ENCODE measurements at places on chromosomes 6 and 20.

GRCh38 chr20:21004386-21005076, 101.6 kb downstream of the LINC00237 start:
- DNase-seq: no peak

DNA sequence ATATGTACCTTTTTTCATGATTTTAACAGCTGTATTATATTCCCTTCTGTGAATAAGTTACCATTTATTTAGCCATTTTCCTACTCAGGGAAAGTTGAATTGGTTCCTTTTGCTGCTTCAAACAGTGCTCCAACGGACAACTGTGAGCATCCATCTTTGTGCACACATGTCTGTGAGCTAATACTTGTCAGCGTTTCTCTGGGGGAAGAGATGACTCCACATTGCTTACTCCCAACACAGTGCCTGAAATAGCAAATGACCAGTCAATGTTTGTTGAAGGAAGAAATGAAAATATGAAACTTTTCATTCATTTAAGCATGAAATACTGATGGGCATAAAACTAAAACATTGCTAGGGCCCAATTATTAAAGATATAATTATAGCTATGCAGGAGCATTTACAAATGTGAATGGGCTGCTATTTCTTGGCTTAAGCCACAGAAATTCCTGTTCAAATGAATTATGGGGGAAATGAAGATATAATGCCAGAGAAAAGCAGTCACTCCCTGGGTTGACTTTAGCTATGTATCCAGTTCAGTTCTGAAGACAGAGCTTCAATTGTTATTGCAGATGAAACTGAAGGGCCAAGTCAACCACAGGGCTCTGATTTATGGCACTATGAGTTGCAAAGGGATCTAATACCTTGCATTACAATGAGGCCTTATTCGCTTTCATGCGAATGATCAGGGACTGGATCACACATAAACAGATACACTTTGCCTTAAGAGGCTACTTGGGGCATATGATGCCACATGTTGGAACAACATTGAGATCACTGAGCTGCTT, 47.4 kb upstream of the FOXC1 start:
- DNase-seq: no peak

GRCh38 chr6:92779746-92780145, 639.6 kb downstream of the EPHA7 start:
- DNase-seq: no peak

DNA sequence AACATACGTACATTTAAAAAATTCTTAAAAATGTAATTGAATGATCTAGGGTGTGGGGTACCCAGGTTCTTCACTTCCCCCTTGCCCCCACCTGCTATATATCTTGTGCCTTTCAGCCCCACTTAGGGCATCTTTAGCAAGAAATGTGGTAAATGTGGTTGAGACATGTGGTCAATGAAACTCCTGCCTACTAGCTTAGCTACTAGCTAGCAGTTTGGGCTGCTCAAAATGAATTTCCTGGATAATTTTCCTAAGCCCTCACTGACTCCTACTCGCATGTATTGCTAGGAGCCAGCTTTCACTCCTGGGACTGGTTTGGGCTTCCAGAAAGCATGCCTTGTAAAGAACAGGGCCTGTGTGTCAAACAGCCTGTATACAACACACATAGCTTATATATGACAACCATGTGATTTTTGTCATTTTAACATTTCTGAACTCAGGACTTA, 257.3 kb downstream of the ATXN1 start:
- DNase-seq: no peak

GRCh38 chr6:102928109-102928508, 1534.6 kb downstream of the GRIK2 start:
- no peak for DNase-seq

GRCh38 chr20:53939190-53939571, 131.2 kb downstream of the BCAS1 start:
- no peak for DNase-seq

- no peak for DNase-seq
Measured at GRCh38 chr6:98514796-98515195, 319.6 kb upstream of the POU3F2 start.

GRCh38 chr6:158548418-158549161, 11.3 kb upstream of the TMEM181 start:
- no peak for DNase-seq

GRCh38 chr20:5864428-5864827, 85.9 kb downstream of the TRMT6 start:
- DNase-seq: no peak

GRCh38 chr20:58851969-58852458, 502 bp upstream of the GNAS start:
- DNase-seq: no peak

DNA sequence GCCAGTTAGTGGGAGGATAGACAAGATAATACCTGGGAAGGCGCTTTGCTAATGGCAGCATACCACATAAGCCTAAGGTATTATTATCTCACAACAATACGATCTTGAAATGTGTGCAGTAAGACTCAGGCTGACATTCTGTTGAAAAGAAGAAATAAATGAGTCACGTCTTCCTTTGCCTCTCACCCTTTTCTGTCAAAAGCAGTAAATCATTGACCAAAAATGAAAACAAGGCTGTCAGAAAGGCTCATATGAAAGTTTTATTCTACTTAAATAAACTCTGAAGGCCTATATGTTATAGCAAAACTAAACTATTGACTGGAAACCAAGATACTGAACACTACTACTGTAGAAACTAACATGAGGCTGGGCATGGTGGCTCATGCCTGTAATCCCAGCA, 43.1 kb upstream of the IL20RA start:
- no peak for DNase-seq
